ENCODE measurements at places on chromosomes 7 and 10. TPM values are rescaled to one million over a fixed set of nuclear protein-coding genes. Genes with fewer than 3 reads are reported as not detected.

DNA sequence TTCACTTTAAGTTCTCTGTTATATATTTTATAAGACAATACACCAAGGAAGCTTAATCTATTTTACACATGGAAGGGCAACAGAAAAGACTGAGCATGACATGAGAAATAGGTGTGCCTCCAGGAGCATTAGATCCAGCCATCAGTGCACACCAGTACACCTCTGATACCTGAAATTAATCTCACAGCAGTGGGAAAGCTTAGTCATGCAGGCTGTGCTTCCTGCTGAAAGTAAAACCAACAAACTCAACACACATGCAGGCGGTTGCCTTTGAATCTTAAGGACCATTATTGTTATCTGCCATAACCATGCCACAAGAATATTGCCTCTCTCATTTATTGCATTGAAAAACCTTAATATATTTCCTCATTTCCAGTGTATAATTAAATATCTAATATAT, 16.4 kb upstream of the ANKRD30A start:
- no peak for DNase-seq

DNA sequence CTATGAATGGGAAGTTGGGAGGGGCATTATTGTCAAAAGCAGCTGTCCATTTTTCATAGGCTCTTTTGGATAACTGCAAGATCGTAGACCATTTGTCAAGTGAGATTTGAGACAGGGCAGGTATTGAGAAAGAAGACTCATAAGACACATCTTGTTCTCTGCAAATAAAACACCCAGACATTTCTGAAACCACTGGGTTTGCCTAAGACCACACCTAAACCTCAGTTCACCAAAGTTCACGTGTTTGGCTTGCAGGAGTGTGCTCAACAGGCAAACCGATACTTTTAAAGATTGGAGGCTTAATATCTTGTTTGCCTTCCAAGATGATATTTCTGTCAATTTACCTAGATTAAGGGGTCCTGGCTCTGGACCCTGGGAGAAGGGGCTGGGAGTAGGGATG, 628.4 kb downstream of the CALN1 start:
- DNase-seq: no peak

GRCh38 chr10:4595719-4596319, 230.2 kb upstream of the AKR1E2 start:
- no peak for DNase-seq

The IFIT3 gene
- 14.2 TPM for total RNA-seq

DNA sequence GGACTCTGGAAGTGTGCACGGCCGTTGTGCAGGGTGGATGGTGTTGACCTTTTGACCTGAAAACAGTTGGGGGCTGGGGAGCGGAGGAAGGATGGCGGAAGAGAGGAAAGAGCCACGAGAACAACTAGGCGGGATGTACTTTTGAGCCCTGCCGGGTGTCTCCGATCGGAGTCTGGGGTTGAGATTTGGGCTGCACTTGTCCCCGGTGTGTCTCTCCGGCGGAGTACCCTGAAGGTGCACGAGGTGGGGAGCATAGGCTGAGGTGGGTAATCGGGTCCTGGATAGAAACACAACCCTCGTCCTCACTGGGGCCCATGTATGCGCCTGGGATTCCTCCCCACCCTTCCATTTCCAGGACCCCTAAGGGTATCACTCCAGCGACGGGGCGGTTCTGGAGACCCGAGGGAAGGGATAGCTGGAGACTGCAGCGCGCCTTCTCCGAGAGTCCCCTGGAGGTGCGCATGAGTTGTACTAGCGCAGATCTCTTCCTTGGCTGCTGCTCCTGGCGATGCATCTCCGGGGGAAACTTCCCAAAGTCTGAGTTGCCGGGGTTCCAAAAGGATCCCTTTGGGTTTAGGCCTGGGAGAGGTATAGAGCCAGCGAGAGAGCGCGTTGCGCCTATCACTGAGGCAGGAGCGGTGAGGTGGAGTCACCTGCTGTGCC, 4.6 kb upstream of the HMX2 start:
- no peak for DNase-seq

- peak; percentile 62 for DNase-seq
Observed at GRCh38 chr10:91700273-91700672, 67.4 kb upstream of the PPP1R3C start.

The THSD7A gene
- 20.0 TPM for total RNA-seq

GRCh38 chr7:128057909-128058308, 26.7 kb upstream of the LRRC4 start:
- no peak for DNase-seq

The BTAF1 gene
- 48.2 TPM for total RNA-seq

GRCh38 chr7:149209518-149210269, 14.3 kb downstream of the ZNF282 start:
- no peak for DNase-seq

The SLC16A9 gene
- 3.3 TPM for total RNA-seq

- no peak for DNase-seq
Observed at GRCh38 chr7:8724080-8724718, 290.8 kb downstream of the NXPH1 start.

DNA sequence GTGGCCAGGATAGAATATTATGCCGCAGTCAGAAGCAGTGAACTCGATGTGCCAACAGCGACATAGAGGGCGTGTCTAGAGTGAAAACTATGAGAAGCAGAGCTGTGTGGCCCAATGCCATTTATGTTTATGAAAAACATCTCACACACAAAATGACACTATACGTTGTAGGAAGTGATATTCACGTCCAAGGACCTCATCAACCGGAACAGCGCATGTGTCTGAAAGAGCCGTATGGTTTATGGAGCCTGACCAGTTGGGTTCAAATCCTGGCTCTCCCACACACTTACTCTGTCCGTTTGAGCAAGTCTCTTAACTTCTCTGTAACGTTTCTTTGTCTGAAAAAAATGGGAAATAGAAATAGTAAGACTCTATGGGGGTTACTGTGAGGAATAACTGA, 20.5 kb downstream of the TAS2R40 start:
- no peak for DNase-seq

DNA sequence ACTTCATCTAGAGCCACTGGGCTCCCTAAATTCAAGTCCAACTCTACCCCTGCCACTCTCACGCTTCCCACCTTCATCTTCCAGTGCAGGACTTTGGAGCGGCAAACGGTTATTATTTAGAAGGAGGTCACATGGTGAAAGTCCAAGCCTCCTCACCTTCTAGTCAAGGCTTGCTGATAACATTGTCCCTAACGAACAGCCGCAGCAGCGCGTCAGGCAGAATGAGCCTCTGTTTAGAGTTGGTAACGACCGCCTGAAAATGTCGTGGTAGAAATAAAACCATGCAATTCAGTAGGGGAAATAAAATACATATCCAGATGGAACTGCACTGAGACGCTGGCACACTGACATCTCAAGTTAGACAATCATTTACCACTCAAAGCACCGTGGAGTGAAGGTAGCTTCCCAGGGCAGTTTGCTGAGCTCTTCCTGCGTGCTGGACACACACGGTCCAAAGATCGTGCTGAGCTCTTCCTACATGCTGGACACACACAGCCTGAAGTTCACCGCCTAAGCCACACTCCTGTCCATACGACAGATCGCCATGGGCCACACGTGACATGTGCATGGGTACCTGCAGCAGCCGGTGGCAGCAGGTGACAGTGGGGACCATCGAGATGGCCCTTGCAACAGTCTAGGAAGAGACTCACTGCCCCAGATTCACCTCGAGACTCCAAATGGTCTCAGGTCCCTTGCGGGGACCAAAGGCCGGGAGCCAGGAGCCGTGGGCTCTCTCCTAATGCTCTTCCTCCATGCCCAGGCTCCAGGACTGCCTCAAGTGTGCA, 323.5 kb downstream of the PTPRN2 start:
- DNase-seq: peak; percentile 53

DNA sequence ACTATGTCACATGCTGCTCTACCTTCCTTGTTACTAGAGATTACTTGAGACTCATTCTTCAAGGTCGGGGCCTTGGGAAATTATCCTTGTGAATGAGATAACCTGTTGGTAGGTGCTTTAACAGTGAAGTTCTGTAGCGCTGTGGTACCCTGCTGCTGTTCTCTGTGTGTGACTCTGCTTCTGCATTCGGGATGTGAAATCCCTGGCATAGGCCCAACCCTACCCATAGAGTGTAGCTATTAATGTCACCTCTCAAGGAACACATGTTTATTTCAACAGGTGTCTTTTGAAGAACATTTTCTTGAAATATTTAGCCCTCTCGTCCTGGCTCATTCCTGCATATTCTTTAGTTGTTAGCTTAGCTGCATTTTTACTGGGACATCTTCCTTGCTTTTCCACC, 41.8 kb upstream of the TMEM236 start:
- no peak for DNase-seq

The TRIM73 gene
- 2.9 TPM for total RNA-seq

The SRPK2 gene
- 41.2 TPM for total RNA-seq

The MPLKIP gene
- total RNA-seq: 17.8 TPM

The CALHM2 gene
- 81.9 TPM for total RNA-seq

DNA sequence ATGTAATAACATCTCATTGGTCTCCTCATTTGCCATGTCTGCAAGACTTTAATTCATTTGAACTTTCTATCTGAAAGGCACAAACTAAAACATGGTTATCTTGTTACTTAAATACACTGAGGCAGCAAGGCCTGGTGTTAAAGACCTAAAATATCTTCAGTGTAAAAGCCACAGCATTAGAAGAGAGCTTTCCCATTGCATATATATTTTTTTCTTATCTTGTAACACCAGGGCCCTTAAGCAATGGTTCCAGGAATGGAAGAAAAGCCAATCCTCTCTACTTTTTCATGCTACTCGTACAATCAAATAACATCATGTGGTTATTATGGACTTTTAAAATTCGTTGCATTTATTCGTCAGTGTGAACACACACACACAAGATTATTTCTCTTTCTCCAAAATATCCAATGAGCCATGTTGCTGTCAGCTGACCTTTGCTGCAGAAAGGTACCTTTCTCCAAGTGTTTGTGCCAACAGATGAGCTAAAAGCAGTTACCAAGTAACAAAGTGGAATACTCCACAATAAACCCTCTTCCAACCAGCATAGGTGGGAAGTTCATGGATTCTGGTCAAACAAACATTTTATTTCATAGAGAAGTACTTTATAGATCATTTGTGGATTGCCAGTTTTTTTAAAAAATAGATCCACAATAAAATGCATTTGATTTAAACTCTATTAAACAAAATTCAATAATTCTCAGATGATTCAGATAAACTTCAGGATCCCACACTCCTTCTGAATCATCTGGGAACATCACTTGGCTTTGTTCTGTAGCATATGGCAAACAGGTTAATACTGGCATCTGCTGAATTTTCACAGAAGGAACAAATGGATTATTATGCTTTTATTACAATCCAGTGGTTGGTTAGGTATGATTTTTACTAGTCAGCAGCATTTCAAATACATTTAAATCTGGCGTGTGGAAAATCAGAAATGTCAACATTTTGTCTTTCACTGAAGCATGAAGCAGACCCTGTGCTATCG, 63.3 kb upstream of the AGBL3 start:
- no peak for DNase-seq

The BNIP3 gene
- total RNA-seq: 29.4 TPM

DNA sequence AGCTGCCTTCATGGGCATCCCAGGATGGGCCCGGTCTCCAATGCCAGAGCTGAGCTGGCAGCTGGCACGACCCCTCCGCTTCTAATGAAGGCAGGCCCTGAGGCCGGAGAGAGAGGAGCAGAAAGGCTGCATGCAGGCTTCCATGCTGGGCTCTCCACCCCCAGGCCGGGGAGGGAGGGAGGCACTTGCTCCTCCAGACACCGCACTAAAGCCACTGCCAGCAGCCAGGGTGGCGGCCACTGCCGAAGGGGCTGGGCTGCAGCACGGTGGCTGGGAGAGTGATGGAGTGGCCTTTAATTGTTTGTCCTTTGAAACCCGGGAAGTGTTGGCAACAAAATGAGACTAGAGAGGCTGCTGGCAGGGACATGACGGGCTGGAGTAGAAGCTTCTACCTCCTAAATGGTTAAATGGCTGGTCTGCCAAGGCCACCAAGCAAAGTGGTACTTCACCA, 236.5 kb downstream of the SKAP2 start:
- DNase-seq: no peak

- no peak for DNase-seq
Observed at GRCh38 chr7:149719912-149720335, 53.5 kb downstream of the ZNF467 start.

- DNase-seq: no peak
Observed at GRCh38 chr10:21424459-21424861, 101.0 kb downstream of the SKIDA1 start.

GRCh38 chr7:91019686-91020385, 244.4 kb upstream of the FZD1 start:
- DNase-seq: no peak

- DNase-seq: peak; percentile 21
Observed at GRCh38 chr7:132205509-132205908, 370.8 kb downstream of the PLXNA4 start.

GRCh38 chr7:628826-629225, 97.7 kb upstream of the DNAAF5 start:
- peak; percentile 56 for DNase-seq

DNA sequence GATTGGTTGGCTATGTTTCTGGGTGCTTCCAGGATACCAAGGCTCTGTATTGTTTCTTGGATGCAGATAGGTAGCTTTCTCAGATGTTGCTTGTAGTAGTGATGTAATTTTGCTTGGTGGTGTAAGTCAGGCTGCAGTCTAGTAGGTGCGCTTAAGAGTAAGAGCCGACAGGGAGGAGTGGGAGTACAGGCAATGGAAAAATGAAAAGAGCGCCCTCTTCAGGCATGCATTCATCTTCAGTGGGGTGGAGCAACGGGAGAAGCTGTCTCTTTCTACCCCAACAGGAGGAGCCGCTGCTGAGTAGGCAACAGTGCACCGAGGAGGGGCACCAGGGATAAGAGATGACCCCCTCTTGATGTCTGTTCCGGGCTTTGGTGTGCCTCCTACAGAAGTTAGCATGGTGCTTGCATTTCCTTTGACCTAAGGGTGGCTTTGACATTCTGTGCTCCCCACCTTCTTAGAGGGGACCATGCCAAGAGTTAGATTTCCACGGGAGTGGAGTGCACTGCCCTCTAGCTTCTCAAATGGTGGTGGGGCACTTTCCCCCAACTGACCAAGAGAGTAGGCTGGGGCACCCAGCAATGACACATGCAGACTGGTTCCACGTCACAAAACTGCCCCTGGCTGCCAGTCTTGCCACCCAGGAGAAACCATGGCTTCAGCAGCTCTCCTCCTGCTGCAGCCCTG, 56.1 kb downstream of the ZNF783 start:
- DNase-seq: no peak

All from aorta (tissue), 5 donors.